Stimulated activated CD4-positive, alpha-beta T cell treated with anti-CD3 and anti-CD28 coated beads, Interleukin-15, amount 100 ng/mL, for 48 hours (primary cell): ENCODE measurements at places on chromosomes 3 and 15.

GRCh38 chr3:15256861-15257341 is 50.9 kb downstream of the CAPN7 start:
- DNase-seq: no peak

DNA sequence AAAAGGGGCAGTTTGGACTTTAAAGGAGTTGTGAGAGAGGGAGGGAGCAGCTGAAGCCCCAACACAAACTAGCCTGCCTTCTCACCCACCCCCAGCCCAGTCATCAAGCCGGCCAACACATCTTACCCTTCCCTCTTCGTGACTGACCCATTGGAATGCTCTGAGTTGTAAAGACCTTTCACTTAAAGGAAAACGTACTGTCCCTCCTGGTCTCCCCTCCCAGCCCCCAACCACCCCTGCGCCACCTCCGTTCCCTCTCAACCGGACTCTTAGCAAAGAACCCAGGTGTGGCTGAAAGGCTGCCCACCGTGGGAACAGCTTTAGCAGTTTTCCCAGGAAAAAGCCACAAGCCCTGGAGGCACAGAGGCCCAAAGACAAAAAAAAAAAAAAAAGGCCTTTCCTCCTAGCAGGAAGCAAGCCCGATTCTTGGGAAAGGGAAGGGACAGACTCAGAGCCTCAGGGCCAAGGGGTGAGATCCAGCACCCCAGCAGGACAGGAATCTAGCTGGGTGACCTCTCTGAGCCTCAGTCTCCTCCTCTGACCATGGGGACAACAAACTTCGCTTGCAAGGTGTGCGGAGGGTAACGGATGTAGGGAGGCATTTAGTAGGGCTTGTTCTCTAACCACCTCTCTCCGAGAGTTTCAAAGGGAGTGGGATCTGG is 2.4 kb downstream of the CYP11A1 start:
- no peak for DNase-seq

GRCh38 chr3:97960993-97961766 is 11.1 kb downstream of the RIOX2 start:
- no peak for DNase-seq

- no peak for DNase-seq
Observed at GRCh38 chr3:98733812-98734281, 29.3 kb upstream of the ST3GAL6 start.

GRCh38 chr3:29072611-29073010 is 208.3 kb upstream of the RBMS3 start:
- no peak for DNase-seq

DNA sequence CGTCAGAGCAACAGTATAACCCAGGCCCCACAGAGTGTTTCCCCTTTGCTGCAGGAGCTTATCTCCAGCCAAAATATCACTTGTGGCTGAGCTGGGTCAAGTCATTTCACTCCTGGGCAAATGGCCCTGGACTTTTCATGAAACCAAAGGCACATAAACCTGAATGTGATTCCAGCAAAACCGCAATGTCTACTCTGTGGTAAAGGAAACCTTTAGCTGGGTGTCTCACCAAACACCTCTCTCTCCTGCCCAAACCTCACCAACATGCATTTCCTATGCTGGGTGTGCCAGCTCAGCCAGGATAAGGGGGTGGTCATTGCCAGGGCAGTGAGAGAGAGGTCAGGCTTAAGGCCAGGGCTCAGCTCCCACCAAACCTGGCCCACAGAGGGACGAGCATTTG is 67.4 kb downstream of the GTPBP8 start:
- no peak for DNase-seq

- DNase-seq: no peak
Observed at GRCh38 chr15:80371924-80372323, 32.3 kb upstream of the ARNT2 start.

GRCh38 chr15:67900621-67901147 is 60.8 kb upstream of the RNU6-1 start:
- DNase-seq: no peak

- no peak for DNase-seq
Observed at GRCh38 chr3:184380185-184380626, 352 bp downstream of the CHRD start.
